ENCODE measurements at places on chromosomes 3 and 15.

DNA sequence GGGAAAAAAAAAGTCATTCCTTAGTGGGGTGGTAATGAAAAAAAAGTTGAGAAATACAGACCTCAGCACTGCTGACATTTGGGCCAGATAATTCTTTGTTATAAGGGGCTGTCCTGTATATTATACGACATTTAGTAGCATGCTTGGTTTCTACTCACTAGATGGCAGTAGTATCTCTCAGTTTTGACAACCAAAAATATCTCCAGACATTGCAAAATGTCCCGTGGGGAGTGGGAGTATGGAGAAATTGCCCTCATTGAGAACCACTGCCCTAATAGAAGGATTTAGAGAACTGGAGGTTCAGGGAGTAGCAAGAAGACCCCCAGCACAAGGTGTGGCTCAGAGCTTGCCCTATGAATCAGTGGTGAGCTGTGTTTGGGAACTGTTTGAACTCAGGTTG lies 28.6 kb upstream of the TEX264 start:
- no peak for DNase-seq

- no peak for DNase-seq
These were observed 15.4 kb downstream of the PDHB start for GRCh38 chr3:58418227-58418626.

- DNase-seq, result no peak
These were observed 39.3 kb downstream of the FGD5 start for GRCh38 chr3:14858105-14858504.

DNA sequence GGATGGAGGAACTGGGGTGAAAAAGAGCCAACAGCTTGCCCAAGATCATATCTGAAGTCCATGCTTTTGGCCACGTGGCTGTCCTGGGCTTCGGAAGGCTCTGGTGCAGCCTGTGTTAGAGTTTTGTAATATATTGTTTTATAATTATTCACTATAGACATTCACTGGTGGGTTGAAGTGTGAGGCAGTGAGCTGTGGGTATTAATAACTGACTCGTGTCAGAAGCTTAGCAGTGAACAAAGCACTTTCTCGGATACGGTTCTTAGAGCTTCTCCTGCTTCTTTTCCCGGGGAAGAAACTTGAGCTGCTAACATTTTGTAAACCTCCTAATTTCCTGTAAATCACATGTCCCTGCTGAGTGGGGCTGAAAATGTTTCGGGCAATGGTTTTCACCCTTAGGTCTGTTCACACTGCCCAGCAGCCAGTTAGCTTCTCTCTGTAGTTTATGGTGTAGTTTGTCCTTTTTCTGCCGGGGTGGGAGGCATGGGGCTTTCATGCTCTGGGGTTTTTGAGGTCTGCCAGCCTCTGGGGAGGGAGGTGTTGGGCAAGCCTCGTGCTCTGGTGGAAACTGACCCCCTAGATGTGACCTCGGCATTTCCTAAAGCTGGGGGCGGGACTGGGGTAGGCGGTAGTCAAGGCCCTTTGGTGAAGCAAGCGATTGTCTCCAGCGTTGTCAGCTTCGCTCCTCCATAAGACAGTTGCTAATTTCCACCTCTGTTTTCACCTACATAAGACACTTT lies 1.7 kb downstream of the MRAS start:
- no peak for DNase-seq

DNA sequence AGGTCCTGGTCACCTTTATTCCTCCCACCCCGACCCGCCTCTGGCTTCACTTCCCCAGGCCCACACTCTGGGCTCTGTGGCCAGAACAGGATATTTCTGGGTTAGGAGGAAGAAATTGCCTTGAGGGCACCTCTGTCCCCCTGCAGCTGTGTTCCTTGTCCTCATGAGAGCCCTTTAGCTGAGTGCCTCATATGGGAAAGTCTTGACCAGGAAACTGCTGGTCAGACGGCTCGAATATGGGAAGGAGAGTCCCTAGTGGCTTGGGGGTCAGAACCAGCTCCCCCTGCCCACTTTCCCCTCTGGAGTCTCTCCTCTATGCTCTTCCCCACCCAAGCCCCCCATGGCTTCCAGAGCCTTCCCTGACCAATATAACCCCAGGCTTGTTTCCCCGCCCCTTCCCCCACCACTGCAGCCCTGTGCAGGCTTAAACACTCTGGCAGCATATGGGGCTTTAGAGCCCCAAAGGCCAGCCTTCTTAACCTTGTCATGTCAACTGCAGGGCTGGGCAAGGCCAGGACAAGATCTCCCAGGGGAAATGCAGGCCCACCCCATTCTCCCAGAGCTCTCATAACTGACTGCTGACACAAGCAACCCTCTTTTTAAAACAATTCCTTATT lies 36.4 kb downstream of the SEC22C start:
- no peak for DNase-seq

DNA sequence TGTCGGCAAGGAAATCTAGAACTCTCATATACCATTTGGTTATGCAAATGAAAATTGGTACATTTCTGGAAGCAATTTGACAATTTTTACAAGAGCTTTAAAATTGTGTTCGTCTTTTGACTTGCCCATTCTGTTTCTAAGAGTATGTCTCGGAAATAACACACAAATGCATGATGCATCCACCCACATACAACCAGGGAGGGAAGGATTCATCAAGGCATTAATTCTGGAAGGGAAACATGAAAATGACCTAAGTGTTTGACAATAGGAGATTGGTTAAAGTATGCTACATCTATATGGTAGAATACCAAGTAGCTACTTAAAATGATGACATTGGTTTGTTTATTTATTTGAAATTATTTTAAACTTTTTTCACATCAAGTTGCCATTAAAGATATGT lies 58.6 kb downstream of the PIAS1 start:
- DNase-seq, result no peak

DNA sequence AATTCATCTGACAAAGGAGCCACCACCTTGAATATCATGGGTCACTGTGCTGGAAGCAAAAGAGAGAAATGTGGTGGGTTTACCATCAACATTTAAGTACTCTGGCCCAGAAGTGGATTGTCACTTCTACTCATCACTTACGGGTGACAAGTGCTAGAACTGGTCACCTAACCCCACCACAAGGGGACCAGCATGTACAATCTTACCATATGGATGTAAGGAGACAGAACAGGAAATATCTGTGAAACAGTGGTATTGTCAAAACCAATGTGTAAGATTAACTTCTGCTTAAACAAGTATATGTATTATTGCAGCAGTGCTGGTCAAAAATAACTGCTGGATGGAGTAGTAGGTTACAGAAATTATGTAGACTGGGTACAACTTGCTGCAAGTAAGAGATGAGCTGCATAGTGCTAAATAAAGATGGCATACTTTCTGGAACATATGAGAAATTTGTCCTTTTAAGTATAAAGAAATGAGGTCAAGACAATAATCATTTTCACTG lies 171.8 kb downstream of the POTEB3 start:
- no peak for DNase-seq

GRCh38 chr15:41950489-41950888 lies 21.9 kb downstream of the EHD4 start:
- DNase-seq, result no peak

DNA sequence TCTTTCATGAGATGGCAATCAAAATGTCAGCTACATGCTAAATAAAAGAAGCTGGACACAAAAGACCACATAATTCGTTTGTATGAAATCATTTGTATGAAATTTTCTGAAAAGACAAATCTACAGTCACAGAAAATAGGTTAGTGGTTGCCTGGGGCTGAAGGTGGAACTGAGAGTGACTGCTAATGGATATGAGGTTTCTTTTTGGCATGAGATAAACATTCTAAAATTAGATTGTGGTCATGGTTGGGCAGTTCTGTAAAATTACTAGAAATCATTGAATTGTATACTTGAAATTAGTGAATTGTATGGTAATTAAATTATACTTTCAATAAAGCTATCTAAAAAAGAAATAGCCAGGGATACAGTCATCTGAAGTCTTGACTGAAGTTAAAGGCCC lies 2.7 kb upstream of the DMXL2 start:
- no peak for DNase-seq

DNA sequence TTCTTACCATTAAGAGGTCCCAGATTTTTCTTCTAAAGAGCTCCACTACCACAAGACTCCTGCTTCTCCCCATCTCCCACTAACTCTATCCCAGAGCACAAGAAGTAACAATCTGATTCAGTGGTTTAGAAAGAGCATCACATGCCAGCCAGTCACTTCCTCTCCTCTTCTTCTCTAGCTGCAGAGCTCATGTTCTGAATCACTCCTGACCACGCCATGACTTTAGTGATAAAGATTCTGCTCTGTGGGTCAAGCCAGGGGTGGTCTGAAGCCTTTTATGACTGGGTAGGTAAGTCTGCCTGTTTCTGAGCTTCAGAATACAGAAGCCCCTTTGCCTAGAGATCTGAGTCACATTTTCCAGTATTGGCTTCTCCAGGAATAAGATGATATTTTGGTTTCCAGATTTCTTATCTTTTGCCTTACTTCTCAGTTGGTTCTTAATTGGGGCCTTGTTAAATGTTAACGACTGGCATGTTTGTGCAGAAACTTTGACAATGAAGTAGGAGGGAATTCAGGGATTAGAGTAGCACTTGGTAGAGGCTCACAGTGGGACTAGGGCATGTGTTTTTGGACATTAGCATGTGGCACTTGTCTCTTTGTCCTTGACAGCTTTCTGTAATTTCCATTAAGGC lies 27.6 kb upstream of the ADAMTSL3 start:
- no peak for DNase-seq

- DNase-seq, result no peak
These were observed 567.8 kb downstream of the EPHB1 start for GRCh38 chr3:135362889-135363288.

DNA sequence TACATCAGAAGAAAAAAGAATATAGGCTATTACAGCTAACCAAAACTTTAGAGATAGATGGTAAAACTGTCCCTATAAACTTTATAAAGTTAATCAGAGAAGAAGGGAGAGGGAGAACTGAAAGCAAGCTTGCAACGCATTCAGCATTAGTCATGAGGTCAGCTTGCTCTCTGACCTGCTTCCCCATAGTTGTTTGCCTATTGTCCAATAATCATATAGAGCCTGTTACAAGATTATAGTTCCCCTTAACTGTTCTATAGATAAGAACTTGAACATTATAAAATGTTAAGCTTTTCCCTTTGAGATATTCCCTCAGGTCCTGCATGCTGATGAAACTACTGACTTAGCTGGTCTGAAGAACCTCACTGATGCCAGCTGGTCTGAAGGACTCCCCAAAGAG lies 74.5 kb downstream of the CPNE4 start:
- DNase-seq, result no peak

- no peak for DNase-seq
These were observed 53.1 kb downstream of the MCF2L2 start for GRCh38 chr3:183375337-183375736.

DNA sequence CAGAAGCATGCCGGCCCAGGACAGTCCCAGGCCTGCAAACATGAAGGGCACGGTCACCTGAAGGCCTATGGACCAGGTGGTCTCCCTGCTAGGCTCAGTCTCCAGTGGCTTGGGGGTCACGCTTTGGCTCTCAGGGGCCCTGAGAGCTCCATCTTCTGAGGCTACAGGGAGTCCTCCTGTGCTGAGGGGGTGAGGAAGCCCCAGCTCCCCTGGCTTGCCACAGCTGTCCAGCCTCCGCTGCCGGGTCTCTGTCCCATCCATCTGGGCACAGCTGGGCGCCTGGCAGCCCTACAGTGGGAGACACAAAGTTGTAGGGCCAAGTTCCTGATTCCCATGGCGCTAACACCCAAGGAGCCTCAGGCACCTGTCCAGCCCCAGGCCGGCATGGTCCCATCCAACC lies 16.0 kb downstream of the SLC41A3 start:
- no peak for DNase-seq

GRCh38 chr3:62605413-62606068 lies 232.2 kb upstream of the FEZF2 start:
- no peak for DNase-seq

- DNase-seq, result no peak
These were observed 188.5 kb upstream of the LRRN1 start for GRCh38 chr3:3610581-3611298.

GRCh38 chr3:111547631-111548030 lies 5.6 kb downstream of the CD96 start:
- DNase-seq, result no peak

DNA sequence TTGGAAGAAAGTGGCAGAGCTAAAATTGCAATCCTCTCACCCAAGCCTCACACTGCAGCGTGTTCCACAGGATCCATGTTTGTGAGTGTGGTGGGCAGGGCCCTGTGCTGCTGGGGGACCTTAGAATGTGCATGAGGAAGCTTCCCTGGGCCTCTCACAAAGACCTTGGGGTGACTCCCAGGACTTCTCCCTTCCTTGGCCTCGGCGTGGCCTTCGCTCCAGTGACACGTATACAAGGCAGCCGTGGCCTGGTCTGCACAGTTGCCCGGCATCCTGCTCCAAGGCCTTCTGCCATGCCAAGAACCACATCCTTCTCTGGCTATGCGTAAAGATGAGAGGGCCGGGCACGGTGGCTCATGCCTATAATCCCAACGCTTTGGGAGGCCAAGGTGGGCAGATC lies 196.4 kb downstream of the UACA start:
- no peak for DNase-seq

- DNase-seq, result no peak
These were observed 20.6 kb downstream of the TLNRD1 start for GRCh38 chr15:81021321-81021720.

- no peak for DNase-seq
These were observed 27.2 kb downstream of the PIK3CA start for GRCh38 chr3:179175358-179175757.

DNA sequence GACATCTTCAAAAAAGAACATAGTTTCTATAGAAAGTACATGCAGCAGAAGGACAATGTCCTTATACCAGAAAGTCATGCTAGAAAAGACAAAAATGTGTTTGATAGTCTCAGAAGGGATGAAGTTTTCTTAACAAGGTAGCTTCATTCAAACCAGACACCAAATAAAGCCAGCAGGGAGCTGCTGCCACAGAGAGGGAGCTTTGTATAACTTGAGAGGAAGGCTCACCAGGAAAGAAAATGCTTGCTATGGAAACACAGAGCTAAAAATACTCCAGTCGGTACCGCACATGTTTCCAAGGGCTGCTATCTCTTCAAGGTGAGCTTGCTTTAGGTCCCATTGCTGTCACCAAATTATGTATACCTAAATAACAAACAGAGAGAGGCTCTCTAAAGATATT lies 1074.8 kb upstream of the ALCAM start:
- no peak for DNase-seq

- no peak for DNase-seq
These were observed 1.7 kb upstream of the CFAP91 start for GRCh38 chr3:119700920-119701734.

- DNase-seq, result no peak
These were observed 249.9 kb upstream of the DNAJC19 start for GRCh38 chr3:181239441-181239840.

- DNase-seq, result no peak
These were observed 11.8 kb downstream of the INO80 start for GRCh38 chr15:41104234-41104633.

DNA sequence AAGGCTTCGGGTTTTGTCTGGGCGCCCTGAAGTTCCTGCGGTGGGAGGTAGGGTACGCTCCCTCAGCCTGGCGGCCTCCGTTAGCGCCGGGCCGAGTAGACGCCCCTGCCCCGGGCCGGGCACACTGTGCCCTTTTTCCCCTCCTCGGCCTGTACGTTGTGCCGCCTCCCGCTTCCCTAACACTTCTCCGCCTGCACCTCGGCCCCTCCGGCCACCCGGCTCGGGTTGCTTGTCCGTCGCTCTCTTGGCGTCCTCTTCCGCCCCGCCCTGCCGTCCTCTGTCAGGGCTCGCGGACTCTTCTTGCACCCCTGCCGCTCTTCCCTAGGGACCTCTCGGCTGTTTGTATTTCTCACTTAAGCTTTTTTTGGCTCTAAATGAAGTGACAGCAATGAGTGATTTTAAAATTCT lies 384 bp downstream of the KNL1 start:
- DNase-seq, result peak; percentile 41

- no peak for DNase-seq
These were observed 329.7 kb upstream of the TLE3 start for GRCh38 chr15:70427167-70428120.
